ENCODE measurements at places on chromosomes 16 and 17.

DNA sequence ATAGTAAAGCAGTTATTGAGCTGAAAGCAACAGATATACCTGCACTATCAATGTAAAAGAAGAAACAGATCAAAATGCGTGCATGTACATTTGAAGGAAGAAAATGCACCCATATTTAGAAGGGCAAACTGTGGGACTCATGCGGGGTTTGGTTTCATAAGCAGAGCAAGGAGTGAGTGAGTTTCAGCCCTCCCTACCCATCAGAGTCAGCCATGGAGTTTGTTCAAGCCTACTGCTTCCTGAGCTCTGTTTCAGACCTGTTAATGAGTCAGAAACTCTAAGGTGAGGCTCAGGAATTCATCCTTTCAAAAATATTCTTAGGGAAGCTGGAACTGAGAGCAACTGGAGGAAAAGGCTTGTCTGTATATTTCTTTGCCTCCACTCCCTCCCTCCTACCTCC, 446.2 kb downstream of the HS3ST4 start:
- DNase-seq, result no peak

GRCh38 chr16:70157105-70157476, 16.5 kb upstream of the CLEC18C start:
- no peak for DNase-seq

- no peak for DNase-seq
Observed at GRCh38 chr16:52500963-52501362, 46.0 kb downstream of the TOX3 start.

DNA sequence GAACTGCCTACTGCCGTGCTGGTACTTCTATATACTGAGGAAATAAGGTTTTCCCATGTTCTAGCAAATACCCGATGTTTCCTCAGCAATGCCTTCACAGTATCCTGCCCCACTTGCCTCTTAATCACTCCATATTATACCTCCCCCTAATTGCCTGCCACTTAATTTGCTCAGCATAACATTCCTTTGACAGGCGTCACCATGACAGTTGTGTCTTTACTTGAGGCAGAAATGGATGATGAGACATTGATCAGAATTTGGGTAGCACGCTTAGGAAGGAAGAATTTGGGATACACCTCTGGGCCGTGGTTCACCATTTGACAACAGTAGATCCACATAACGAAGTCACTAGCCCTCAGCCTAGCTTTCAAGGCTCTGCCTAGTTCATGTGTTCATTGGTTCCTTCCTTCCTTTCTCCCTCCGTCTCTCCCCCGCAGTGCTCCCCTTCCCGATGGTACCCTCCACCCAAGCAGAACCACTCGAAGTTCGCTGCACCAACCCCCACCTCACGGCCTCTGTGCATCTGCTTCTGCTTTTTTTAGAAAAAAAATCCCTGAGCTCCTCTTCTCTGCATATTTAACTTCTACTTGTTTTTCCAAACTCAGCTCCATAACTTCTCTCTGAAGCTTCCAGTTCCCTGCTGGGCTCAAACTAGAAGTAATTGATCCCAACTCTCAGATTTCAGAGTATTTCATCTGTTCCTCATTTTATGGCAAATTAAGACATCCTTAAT, 19.4 kb downstream of the IQCK start:
- DNase-seq, result no peak

GRCh38 chr17:27519550-27519949, 63.3 kb downstream of the KSR1 start:
- no peak for DNase-seq

GRCh38 chr17:47714773-47715396, 18.2 kb upstream of the TBX21 start:
- no peak for DNase-seq

DNA sequence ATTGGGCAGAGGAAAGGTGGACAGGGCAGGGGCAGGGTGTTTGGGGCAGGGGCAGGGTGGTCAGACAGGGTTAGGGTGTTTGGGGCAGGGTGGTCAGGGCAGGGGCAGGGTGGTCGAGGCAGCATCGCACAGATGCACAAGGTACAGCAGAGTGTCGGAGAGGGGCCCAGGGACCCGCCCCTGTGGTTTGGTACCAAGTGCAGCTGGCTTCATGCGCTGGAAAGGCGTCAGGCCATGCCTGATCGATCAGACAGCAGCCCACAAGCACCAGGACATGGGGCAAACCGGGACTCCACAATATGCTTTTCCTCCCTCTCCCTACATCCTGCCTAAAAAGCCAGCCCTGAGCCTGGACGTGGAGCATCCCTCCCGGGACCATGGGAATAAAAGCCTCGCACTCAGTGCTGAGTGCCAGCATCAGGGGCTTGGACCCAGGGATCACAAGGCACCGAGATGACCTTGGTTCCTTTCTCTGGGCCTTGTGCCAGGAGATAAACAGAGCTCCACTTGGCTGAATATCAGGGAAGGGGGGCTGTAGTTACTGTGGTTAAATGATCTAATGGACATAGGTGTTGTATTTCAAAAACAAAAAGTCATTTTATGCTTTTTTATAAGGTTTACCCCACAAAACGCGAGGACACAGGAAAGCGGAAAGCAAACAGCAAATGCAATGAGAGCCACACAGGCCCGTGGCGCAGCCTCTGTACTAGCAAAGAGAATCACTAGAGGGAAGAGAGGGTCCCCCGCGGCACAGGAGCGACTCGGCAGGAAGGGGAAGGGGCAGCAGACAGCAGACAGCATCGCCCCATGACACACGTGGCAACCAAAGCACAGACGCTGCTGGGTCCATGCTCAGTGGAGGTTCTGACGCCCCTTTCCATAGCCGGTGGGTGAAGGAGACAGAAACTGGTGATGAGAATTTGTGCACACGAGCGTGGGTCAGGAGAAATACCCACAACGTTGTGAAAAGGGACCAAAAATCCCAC, 5.3 kb upstream of the HEXD start:
- no peak for DNase-seq

GRCh38 chr17:63987221-63988126, 10.7 kb upstream of the PRR29 start:
- DNase-seq, result no peak

GRCh38 chr16:47204736-47205504, 61.2 kb upstream of the NETO2 start:
- no peak for DNase-seq

GRCh38 chr17:32264140-32264799, 1.4 kb upstream of the RHBDL3 start:
- DNase-seq, result no peak

DNA sequence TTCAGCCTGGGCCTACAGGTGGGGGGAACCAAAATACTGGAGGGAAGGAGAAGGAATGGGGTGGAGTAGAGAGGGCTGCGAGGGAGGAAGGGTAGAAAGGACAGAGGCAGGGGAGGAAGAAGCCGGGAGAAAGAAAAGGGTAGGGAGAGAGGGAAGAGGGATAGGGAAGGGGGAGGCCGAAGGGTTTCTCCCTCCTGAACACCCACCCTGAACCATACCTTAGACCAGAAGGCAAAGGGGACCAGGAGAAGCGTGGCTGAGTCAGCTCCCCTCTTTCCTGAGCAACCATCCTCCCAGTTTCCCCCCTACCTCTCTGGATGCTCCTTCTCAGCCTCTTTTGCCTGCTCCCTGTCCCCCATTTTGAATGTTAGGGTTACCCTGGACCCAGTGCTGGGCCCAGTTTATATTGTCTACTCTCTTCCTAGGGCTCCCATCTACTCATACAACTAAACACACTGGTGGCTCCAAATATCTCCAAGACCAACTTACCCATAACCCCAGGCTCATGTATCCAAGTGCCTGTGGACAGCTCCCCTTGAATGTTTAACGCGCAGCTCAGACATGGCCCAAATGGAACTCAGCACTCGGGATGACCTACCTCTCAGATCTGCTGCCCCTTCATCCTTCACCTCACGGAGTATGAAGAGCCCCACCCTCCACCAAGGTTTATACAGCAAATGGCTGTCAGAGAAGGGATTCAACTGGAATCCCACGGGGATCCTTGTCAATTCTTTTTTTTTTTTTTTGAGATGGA, 7.8 kb downstream of the TSPOAP1 start:
- DNase-seq, result no peak

DNA sequence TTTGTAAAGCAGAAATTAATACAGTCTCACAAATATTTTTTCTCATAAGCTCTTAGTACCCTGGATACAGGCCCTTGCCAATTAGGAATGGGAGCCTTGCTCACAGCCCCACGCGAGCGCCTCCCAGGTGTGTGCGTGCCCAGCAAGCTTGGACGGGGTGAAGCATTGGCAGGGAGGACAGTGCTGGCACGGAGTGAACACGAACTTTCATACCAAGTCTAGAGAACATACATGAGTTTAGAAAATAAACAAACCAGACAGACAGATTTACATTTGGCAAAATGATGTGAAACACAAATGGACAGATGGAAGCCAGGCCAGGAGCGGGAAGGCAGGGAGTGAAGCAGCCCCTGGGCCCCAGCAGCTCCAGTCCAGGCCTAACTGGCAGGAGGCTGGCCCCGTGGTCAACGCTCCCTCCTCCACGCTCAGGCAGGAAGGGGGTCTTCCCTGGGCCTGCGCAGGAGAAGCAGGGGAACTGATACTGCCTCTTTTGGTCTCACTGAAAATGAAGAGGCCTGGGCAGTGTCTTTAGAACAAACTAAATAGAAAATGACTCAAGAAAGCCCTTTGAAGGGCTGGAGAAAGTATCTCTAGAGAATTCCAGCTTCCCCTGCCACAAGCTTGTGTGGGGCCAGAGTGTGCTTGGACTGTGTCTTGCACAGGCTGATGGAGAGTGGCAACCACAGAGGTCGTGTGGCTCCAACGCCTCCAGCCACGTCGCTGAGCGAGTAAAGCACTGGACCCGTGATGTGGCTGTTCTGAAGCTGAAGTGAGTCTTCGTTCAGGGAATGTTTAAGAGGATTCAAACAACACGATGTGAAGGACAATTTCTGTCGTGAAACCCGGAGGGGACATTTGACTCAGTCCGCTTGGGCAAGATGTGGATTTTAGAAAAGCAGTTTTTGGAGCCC, 9.9 kb upstream of the FOXJ1 start:
- no peak for DNase-seq

DNA sequence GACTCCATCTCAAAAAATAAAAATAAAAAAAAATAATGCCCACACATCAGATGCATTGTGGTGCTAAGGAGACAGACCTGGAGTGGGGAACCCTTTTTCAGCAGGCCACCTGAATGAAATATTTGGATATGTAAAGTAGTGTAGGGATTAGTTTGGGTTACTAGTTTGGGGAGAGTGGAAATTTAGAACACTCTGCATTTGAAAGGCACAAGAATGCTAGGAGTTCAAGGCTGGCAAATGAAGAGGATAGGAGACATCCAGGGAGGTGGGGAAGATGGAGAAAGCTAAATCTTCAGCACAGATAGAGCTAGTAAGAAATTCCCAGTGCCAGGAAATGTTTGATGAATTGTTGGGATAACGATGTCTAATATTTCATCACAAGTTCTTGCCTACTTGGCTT, 298.3 kb upstream of the ERCC4 start:
- no peak for DNase-seq

Data from stimulated activated CD4-positive, alpha-beta T cell treated with anti-CD3 and anti-CD28 coated beads, TNF-alpha, amount 100 ng/mL, for 1 hour (primary cell).